ENCODE measurements at places on chromosomes 4 and X. TPM values are rescaled to one million over a fixed set of nuclear protein-coding genes. Genes with fewer than 3 reads are reported as not detected.

- no peak for DNase-seq
Observed at GRCh38 chrX:12958059-12958458, 16.9 kb upstream of the TMSB4X start.

DOK7 gene
- total RNA-seq: not detected

GRCh38 chr4:84298023-84298718 is 200.9 kb downstream of the NKX6-1 start:
- DNase-seq: no peak

GAGE12H gene
- total RNA-seq: not detected
